Ascending aorta (tissue), 2 donors: ENCODE measurements at places on chromosomes 1 and 21. TPM values are rescaled to one million over a fixed set of nuclear protein-coding genes. Genes with fewer than 3 reads are reported as not detected.

DNA sequence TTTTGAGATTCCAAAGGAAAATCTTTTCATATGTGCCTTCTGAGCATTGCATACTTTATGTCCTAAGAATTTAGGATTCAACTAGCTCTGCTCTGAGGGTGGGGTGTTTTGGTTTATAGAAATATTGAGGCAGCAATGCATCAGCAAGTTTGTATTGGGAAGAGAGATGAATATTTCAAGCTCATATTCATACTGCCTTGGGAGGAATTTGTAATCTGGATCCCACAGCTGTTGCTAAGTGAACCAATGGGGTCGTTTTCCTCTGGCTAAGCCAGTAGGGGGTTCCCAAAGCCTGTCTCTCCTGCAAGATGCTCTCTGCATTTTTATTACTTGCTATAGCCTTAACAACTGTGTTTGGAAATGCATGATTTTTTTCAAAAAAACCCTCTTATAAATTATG, 130.6 kb downstream of the SNX7 start:
- no peak for DNase-seq

DNA sequence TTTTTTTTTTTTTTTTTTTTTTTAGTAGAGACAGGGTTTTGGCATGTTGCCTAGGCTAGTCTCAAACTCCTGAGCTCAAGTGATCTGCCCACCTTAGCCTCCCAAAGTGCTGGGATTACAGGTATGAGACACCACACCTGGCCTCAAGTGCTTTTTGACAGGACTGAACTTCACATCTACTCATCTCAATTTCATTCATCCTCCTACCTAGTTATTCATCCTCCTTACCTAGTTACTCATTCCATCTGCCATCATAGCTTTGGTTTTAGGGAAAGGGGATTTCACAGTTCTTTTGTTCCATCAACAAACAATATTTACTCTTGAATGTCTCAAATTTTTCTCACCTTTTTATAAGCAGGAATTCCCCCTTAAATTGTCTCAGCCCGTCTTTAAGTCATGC, 38.6 kb upstream of the RALGPS2 start:
- no peak for DNase-seq

GRCh38 chr1:239545466-239545865, 159.1 kb downstream of the CHRM3 start:
- DNase-seq, result no peak

DNA sequence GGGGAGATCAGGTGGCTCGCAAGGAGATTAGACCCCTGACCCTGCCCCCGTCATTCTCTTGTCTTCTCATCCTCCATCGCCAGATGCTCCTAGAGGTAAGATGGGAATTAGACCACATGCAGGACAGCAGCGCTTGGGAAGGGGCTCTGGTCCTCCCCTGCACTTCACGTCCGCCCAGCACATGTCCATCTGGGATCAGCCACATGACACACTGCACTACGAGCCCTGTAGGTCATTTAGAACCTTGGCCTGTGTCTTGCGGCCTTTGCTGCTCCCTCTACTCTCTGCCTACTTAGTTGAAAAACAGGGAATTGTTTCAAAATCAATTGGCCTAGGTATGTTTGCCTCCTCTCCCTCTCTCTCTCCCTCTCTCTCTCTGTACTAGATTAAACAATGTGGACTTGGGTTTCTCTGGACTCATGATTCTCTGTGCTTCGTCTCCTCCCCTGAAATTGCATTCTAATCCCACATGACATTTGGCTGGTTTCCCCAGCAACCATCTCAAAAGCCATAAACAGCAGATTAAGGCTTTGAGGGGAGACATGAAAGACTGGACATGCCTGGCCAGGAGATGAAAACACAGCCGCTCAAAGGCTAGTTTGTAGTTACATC, 3.8 kb upstream of the NCMAP start:
- DNase-seq, result no peak

DNA sequence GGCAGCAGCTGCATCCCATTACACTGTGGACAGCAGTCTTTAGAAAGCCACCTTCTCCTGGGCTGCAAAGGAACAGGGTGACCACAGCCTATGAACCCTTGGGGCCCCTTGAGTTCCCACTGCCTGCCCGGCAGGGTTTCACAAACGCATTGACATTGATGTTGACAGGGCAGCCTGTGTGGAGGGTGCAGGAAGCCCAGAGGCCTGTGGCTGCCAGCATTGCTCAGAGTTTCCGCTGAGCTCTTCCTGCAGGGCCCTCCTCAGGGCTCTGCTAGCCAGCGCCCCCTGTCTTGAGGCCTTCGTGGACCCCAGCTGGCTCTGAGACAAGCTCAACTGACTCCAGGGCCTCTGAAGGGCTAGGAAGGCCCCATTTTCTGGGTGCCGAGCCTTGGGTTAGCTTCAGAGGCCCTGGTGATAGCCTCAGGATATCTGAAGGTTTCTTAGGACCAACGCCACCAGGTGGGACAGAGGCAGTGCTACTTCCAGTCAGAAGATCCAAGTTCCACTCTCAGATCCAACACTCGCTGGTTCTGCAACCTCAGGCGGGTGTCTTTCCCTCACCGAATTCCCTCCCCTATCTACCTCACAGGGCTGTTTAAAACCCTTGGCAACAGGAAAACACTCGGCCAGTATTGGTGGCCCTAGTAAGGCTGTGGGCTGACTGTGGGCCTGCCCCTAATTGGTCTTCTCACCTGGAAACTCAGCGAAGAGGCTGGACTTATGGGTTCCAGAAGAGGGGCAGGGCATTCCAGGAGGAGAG, 27.2 kb upstream of the EPS8L3 start:
- DNase-seq, result peak; percentile 75

DNA sequence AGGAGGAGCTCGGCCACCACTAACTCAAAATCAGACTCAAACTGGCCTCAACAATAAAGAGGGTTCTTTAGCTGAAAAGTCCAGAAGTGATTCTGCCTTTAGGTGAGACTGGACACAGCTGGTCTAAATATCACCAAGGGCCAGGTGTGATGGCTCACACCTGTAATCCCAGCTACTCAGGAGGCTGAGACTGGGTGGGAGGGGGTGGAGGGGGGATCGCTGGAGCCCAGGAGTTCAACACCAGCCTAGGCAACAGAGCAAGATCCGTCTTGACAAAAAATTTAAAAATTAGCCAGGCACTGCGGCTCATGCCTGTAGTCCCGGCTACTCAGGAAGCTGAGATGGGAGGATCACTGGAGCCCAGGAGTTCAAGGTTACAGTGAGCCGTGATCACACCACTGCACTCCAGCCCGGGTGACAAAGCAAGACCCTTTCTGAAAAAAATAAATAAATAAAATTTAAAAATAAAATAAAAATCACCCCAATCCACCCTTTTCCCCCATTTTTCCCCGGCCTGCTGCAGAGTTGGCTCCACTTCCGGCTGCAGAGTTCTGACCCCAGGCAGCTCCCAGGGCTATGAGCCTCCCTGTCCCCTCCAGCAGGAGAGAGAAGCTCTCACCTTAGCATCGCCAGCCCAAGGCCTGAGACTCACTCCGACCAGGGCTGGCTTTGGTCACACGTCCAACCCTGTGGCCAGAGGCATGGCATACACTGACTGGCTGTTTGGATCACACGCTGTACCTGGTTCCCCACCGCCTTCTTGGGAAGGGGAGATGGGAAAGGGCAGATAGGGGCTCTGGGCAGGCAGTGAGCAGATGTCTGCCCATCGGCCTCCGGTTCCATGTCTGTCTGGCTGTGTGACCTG, 87.3 kb upstream of the IFFO2 start:
- DNase-seq, result peak; percentile 52

DNA sequence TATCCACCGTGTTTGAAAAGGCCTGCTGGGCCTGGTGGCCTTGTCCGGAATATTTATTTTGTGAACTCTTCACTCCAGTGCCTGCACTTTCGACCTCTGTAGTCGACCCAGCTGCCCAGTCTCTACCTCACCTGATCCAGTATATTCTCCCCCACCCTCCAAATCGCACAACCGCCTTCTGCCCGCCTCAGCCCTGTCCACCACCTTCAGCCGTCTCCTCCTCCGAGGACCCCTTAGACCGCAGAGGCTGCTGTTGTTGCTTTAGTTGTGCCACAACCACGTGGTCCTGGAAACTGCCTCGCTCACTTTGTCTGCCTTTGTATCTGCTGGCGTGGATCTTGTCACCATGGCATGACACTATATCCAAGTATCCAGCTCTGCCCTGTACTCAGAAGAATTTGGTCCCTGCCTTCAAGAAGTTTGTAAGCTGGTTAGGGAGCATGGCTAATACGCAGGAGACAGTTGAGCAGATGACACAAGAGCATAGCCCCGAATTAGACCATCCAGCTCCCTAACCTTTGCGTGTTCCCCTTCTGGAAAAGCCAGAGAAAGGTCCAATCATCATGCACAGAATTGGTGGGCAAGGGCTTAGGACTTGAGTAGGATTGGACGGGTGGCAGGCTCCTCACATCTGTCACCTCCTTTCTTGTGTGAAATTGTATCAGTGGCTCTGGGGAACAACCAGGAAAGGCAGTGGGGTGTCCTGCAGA, 1.5 kb downstream of the PHGDH start:
- DNase-seq, result no peak

DNA sequence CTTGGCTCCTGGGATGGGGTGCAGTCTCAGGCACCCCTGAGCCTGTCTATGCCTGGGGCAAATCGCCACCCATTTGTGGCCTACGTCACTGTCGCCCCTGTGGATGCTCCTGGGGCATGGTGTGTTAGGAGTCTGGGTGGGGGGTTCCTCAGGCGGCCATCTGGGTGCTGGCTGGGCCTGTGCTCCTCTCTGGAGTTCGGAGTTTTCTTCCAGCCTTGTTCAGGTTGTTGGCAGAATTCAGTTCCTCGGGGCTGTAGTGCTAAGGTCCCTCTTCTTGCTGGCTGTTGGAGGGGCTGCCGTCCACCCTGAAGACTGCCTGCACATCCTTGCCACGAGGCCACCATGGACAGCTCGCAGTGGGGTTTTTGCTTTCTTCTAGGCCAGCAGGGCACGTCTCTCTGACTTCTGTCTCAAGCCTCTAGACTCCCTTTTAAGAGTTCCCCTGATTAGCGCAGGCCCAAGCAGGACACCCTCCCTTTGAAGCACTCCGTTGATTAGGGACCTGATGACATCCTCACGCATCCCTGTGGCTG, 86.7 kb upstream of the C1orf174 start:
- no peak for DNase-seq

- no peak for DNase-seq
These were observed 313.4 kb upstream of the FMN2 start for GRCh38 chr1:239778208-239778813.

DNA sequence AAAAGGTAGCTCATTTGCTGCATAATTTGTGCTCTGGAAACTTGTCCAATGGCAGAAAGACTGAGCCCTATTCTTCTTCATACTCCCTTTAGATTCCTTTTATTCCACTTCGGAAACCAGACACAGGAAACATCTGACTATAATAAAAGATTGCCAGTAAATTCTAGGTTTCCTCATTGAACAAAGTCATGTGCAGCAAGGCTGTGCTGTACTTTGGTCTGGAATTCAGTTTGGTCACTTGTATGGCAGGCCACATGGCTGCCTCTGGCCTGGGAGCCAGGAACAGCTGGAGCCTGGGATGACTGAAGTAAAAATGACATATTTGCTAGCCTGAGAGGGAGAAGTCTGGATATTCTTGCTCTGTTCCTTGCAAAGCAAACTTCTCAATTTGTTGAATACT, 79.6 kb downstream of the ST3GAL3 start:
- no peak for DNase-seq

DNA sequence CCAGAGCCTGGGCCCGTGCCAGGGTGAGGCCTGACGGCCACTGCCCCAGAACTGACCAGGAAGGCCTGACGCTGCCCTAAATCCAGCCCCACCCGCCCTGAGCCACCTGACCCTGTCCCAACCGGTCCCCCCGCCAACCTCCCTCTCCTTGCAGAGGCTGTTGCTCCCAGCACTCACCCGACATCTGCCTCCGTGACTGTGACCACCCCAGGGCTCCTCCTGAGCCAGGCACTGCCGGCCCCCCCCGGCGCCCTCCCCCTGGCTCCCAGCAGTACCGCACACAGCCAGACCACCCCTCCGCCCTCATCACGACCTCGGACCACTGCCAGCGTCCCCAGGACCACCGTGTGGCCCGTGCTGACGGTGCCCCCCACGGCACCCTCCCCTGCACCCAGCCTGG, 26.3 kb downstream of the AGRN start:
- DNase-seq, result no peak

GRCh38 chr1:92922356-92923035, 38.8 kb downstream of the DIPK1A start:
- no peak for DNase-seq

DNA sequence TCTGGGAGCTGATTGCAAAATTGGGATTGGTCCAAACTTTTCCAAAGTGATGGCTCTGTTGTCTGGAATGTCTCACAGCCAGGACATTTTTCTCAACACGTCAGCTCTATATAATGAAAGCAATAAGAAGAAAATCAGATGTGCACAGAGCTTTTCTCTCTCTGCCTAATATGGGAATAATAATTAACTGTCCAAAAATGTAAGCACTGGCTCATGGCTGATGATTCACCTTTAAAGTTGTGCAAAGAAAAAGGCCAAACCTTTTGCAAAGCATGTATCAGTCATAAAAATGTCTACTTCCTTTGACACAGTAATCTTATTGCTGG, 30.4 kb downstream of the ZNF281 start:
- no peak for DNase-seq

DNA sequence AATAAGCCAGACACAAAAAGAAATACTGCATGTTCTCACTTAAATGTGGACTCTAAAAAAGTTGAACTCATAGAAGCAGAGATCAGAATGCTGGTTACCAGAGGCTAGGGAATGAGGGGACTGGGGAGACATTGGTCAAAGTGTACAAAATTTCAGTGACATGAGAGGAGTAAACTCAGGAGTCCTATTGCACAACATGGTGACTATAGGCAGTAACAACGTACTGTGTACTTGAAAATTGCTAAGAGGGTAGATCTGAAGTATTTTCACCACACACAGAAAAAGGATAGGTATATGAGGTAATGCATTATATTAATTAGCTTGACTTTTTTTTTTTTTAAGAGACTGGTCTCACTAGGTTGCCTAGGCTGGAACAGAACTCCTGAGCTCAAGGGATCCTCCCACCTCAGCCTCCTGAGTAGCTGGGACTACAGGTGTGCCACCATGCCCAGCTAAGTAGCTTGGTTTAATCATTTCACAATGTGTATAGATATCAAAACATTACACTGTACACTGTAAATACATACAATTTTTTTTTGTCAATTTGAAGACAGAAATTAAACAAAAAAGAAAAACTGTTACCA, 7.4 kb downstream of the ZNF496 start:
- no peak for DNase-seq

- DNase-seq, result peak; percentile 69
These were observed 532.2 kb downstream of the MATN1 start for GRCh38 chr1:30191154-30191702.

Gene ADORA1
- total RNA-seq, result 2.0 TPM

Gene TMIGD3
- 2.4 TPM for total RNA-seq

Gene PRAMEF25
- not detected for total RNA-seq

Gene SPOCD1
- total RNA-seq, result 30.7 TPM

Gene SRGAP2B
- 6.5 TPM for total RNA-seq

Gene ARMH1
- total RNA-seq, result not detected

Gene FAM78B
- total RNA-seq, result not detected

Gene FNDC5
- total RNA-seq, result 8.9 TPM

Gene SPRR3
- total RNA-seq, result 0.53 TPM

Gene FCER1G
- total RNA-seq, result 69.9 TPM

Gene LHX8
- not detected for total RNA-seq

Gene CNR2
- total RNA-seq, result not detected

Gene TMPRSS2
- total RNA-seq, result not detected
